ENCODE measurements at places on chromosomes 1 and 21.
A peak's percentile ranks its signal among the peaks of the same experiment; 100 is the strongest.

DNA sequence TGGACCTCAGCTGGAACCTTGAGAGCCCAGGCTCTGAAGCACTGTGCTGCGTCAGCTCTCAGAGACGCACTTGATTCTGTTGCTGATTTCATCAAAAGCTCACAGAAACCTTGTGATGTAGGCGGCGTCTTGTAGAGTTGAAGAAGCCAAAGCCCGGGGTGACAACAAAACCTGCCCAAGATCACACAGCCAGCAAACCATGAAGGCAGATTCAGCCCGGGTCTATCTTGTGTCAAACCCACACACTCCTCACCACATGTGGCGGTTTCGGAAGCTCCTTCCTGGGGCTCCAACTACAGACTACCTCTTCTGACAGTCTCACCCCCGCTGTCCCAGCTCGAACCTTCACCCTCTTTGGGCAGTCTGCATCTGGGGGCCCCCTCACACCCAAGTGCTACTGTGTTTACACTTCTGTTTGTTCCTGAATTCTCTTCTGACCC, 50.4 kb downstream of the TENT5C start:
- no peak for DNase-seq

- DNase-seq, result no peak
Measured at GRCh38 chr1:59266927-59267293, 30.0 kb upstream of the FGGY start.

DNA sequence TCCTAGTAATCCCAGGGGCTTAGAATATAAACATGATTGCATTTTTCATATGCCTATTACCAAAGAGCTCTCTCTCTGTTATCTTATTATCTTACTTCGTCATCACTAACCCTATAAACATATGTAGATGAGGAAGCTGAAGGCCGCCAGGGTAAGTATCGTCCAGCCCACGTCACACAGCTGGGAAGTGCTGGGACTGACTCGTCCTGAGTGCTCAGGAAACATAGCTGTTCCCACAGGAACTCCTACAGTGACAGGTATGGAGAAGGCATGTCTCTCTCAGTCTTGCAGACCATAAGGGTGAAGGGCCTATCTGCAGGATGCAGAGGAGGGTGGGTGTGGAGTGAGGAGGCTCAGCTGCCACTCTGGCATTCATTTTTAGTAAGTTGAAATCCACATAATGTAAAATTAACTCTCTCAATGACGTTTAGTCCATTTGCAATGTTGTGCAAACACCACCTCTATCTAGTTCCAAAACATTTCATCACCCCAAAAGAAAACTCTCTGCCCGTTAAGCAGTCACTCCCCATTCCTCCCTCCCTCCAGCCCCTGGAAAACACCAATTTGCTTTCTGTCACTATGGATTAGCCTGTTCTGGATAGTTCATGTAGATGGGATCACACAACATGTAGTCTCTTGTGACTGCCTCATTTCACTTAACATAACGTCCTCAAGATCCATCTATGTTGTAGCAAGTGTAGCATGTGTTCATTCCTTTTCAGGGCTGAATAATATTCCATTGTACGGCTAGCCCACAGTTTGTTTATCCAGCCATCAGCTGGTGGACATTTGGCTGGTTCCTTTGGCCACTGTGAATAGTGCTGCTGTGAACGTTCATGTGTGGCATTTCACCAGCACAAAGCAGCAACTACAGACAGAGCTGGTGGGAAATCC, 68.3 kb downstream of the TCP10L start:
- DNase-seq, result no peak

DNA sequence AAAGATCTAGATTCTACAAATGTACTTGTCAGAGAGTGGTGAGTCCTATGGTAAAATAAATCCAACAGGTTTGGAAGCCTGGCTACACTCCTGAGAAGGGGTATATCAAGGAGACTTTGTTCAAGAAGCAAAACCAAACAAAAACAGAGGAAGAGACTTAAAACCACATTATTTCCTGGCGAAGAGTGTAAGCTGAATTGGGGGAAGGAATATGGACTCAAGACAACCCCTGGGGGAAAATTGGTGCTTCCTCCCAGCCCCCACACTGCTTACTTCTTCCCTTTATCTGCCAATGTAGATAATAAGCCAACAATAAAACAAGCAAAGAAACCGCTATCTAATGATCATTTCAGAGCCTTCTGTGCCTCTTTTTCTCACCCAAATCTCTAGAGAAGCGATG, 48.4 kb upstream of the ZBTB18 start:
- no peak for DNase-seq

DNA sequence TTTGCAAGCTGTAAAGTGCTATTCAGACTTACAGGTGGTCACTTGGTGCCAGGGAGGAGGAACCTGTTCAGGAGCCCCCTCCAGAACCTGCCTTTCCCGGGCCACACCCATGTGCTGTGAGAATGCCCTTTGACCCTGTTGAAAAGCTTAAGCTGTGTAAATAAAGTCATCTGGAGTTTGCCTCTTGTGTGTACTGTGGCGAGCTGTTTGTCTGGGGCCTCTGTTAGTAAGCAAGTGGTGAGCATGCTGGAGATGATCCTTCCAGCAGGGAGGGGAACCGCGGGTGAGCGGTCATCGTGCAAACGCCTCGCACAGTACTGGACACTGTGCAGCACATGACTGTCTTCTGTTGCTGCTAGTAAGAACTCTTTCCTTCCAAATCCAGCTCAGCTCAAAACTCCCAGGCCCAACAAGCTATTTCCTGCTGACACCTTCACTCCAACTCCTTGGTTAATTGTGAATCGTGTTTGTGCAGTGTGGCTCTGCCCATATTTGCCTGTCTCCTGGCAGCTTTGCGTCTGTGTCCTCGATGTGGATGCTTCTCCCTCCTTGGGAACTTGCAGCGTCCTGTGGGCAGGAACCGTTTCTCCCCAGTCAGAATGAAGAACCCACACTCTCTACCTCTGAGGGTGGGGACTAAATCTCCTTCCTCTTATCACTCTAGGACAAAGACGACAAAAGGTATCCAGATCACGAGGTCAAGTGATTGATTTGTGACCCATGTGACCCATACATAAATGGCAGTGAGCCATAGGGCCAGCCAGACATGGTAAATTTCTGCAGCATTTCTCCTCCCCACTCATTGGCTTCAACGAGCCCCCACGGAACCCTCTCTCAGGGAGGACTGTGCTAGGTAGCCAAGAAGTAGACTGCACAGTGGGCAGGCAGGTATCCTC, 13.9 kb upstream of the BTG2 start:
- DNase-seq, result peak; percentile 81

DNA sequence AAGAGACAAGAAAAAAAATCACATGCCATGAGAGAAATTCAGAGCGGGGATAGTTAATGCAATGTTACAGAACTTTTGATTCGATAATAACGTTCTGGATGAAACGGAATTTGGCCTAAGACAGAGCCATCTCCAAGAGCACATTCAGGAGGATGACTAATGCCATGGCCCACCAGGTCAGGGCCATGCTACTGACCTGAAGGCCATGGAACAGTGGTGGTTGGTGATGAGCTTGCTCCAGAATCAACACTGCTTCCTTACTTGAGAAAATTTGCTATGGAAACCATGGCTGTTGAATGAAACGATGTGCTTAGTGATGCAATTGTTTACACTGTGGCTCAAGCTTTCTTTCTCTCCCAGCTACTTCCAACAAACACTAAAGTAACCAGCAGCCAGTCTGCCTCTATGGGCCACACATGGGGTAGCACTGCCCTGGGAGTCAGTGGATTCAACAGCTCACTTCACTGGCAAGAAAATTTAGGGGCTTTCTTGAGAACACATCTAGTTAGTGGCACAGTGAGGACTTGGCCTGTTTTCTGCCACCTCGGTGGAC, 299.1 kb downstream of the PCP4 start:
- DNase-seq, result no peak

GRCh38 chr1:109592916-109593315, 26.5 kb downstream of the GNAT2 start:
- no peak for DNase-seq

- no peak for DNase-seq
Measured at GRCh38 chr1:25890239-25891034, 14.9 kb upstream of the PAQR7 start.

DNA sequence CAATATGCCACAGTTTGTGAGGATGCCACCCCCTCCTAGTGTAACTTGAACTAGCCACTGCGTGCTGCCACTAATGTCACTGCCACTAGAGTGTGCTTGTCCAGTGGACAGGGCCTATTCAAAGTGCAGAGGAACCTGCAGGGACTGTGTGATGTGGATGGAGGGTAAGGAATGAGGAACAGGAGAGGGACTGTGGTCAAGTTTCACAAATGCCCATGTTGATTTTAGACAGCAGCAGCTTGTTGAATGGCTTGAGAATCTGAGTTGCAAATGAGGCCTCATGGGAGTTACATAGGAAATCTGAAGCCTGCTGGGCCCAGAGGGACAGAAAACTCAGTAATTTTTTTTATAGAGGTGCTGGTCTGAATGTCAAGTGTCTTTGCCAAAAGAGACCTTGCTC, 112.3 kb downstream of the HHAT start:
- no peak for DNase-seq

DNA sequence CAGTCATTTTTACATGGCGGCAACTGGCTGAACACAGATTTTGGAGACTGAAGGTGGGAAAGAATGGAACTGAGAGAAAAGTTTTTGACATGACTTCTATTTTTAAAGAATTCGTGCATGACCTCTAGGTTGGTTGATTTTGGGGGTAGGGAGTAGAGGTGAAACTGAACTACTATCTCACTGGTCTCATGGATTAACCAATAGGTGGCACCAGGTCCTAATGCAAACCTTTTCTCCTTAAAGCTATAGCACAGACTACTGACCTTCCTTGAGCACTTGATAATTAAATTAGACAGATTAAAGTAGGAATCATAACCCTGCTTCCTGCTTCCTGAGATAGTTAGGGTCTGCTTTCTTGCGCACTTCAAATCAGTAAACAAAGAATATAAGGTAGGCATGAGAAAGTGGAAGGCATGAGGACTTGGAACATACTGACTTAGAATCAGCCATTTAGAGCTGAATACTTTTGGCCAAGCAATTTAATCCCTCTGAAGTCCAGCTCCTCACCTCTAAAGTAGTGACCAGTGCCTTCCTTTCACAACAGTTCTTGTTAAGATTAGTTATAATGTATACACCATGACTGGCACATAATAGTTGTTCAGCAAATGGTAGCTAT, 206.0 kb downstream of the CENPF start:
- no peak for DNase-seq

DNA sequence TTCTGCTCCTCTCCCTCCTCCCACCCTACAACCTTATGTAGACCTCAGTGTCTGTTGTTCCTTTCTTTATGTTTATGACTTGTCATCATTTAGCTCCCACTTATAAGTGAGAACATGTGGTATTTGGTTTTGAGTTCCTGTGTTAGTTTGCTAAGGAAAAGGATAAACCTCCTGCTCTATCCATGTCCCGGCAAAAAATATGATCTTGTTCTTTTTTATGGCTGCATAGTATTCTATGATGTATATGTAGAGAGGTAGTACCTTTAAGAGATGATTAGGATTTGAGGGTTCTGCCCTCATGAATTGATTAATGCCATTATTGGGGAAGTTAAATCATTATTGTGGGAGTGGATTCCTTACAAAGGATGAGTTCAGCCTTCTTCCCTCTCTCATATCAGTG, 41.8 kb downstream of the LRIF1 start:
- DNase-seq, result no peak

DNA sequence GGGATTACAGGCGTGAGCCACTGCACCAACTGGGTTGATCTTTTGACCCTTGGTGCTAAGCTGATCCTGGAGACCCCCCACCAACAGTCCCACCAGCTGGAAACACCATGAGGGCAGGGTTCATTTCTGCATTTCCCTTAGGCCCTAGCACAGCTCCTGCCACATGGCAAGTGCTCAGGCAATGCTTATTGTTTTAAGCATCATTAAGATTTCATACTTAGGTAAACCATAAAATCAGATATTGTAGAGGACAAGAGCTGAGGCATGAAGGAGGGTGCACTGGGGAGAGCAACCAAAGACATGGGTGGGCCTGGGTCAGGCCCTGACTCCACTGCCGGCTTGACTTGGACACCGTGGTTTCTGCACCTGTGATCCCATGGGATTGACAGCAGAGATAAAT, 17.7 kb downstream of the CHIT1 start:
- DNase-seq, result no peak

GRCh38 chr1:112358061-112358770, 37.8 kb upstream of the CTTNBP2NL start:
- DNase-seq, result no peak

DNA sequence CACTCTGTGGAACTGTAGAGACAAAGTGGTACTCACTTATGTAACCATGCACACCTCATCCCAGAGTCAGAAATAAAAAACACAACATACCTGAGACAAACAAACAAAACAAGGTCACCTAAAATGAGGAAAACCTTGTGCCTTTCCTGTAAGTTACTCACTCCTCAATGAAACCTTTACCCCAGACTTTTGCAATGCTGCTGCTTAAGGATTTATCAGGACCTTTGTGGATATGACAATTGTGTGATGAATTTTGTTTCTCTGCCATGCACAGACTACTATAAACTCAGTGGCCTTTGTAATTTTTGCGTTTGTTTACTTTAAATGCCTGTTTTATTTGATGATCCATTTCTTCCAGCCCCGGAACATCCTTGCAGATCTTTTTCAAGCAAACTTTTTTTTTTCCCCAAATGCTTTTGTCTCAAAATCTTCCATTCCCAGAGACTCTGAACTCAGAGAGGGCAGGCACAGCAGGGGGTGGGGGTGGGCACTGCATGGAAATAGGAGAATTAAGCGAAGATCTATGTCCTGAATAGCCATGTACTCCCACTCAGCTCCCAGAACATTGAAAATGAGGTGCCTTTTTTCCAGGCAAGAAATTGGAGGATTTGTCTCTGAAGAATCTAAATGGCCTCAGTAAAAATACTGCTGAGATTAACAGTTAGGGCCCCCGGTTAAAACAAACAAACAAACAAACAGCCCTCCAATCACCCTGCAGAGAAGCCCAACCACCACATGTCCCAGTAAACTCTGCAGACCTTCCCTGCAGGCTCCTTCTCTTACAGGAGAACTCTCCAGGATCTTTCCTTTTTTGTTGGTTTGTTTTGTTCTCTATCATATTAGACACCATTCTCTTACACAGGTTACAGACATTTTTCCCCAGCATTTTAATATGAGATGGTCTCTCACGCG, 22.6 kb upstream of the SIM2 start:
- no peak for DNase-seq

- no peak for DNase-seq
Measured at GRCh38 chr1:173113015-173113741, 62.4 kb upstream of the TNFSF18 start.

GRCh38 chr1:48530727-48531351, 58.8 kb upstream of the SPATA6 start:
- DNase-seq, result no peak

- no peak for DNase-seq
Measured at GRCh38 chr1:109929588-109930251, 19.1 kb downstream of the CSF1 start.
